ENCODE measurements at places on chromosomes 4 and X.

GRCh38 chrX:119618439-119618838 lies 12.2 kb upstream of the NKRF start:
- no peak for DNase-seq

- peak; percentile 51 for DNase-seq
Observed at GRCh38 chr4:152220201-152220666, 315.7 kb downstream of the FBXW7 start.

- DNase-seq: peak; percentile 8
Observed at GRCh38 chrX:101208152-101208905, 11.3 kb upstream of the DRP2 start.

DNA sequence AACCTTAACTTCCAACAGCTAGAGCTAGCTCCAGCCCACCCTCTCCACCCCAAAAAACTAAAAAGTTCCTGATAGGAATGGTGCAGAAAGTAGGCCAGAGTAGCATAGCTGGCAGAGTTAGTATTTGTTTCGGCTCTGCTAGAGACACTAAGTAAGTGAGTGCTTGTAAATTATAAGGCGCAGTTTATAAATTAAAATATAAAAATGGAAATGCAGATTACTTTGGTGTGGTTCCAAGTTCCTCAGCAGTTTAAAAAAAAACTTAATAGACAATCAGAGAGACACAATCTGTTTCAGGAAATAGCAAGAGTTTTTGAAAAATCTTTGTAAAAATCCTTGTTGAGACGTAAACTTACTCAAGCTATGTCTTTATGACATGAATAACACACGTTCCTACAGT lies 2.8 kb upstream of the LGI2 start:
- DNase-seq: no peak

- no peak for DNase-seq
Observed at GRCh38 chr4:187046471-187046870, 322.8 kb upstream of the FAT1 start.

DNA sequence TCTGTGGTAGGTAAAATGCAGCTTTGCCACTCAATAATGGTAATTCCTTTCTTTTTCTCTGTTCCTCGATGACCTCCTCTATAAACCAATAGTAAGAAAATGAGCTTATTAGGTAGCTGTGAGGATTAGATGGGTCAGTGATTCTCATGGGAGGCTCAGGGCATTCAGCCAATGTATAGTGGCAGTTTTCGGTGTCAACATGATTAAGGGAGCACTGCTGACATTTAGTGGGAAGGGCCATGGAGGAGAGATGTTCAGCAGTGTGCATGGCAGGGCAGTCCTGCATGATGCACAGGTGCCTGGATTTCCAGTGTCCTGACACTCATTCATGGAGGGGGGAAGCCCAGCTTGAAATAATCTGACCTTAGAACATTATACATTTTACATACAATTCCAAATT lies 232.8 kb downstream of the PDGFC start:
- no peak for DNase-seq

DNA sequence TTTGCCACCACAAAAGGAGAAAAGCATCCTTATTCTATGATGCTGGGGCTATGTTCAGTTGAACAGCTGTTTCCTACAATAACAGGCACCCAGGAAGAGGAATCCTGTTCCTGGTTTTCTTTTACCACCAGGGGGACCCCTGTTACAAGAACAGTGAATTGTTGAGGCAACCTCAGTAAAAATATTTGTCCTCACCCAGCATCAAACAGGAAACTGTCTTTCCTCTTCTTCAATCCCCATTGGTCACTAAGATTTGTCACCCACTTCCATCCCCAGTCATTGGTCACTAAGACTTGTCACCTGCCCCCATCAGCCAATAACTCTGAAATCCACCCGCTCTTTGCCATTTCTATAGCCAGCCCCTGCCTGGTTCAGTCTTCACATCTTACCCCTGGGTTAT lies 143.5 kb upstream of the GALNT7 start:
- peak; percentile 64 for DNase-seq

GRCh38 chr4:59553063-59553720 lies 1646.9 kb upstream of the ADGRL3 start:
- peak; percentile 63 for DNase-seq

GRCh38 chr4:97912156-97912555 lies 231.1 kb downstream of the STPG2 start:
- no peak for DNase-seq

- no peak for DNase-seq
Observed at GRCh38 chrX:150086371-150086770, 148.1 kb upstream of the EOLA2 start.

- DNase-seq: peak; percentile 84
Observed at GRCh38 chr4:106287353-106287969, 28.5 kb downstream of the TBCK start.

GRCh38 chr4:189613207-189613606 lies 327.5 kb upstream of the FRG1 start:
- no peak for DNase-seq

DNA sequence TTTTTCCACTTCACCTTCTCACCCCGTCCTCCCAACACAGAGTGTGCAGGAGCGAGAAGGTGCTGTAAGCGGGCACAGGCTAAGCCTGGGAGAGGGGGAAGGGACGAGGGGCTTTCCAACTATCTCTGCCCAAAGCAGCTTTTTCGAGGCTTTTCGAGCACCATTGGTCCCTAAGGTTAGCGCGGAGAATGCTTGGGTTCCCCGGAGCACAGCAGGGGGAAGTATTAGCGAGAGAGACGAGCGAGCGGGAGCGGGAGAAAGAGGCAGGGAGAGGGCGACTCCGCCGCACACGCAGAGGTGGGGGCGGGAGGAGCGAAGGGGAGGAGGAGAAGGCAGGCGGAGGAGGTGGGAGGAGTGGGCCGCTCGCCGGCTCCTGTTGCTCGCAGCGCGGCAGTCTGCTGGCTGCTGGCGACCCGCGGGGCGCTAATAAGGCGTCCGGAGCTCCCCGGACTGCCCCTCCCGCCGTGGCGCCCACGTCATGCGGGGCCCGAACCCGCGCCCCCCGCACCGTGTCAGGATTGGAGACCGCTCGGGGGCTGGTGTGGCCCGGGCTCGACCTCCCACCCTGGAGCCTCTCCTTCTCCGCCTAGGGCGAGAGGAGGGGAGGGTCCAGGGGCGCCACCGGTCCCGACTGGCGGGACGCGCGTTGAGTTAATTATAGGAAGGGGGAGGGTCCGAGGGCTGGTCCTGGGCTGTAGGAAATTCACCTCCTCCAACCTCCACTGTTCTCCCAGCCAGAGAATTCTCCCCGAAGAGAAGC lies at the start of gene ADAMTS3:
ADAMTS3 (minus strand) TSS at position 263 of the 760 bp plus-strand sequence. CDS start 459 bp downstream, outside the sequence.
- DNase-seq: peak; percentile 68

GRCh38 chr4:52957835-52958631 lies 95.9 kb downstream of the RASL11B start:
- no peak for DNase-seq

- no peak for DNase-seq
Observed at GRCh38 chr4:163595580-163595979, 101.1 kb downstream of the TMA16 start.

GRCh38 chr4:147134536-147135210 lies 189.0 kb upstream of the TTC29 start:
- no peak for DNase-seq

DNA sequence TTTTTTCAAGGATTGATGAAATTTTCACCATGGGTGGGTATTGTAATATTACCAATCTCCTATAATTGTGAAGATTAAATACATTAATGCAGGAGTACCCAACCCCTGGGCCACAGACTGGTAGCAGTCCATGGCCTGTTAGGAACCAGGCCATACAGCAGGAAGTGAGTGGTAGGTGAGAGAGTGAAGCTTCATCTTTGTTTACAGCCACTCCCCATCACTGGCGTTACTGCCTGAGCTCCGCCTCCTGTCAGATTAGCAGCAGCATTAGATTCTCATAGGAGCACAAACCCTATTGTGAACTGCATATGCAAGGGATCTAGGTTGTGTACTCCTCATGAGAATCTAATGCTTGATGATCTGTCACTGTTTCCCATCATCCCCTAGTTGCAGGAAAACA lies 15.1 kb downstream of the RAPGEF2 start:
- DNase-seq: no peak

DNA sequence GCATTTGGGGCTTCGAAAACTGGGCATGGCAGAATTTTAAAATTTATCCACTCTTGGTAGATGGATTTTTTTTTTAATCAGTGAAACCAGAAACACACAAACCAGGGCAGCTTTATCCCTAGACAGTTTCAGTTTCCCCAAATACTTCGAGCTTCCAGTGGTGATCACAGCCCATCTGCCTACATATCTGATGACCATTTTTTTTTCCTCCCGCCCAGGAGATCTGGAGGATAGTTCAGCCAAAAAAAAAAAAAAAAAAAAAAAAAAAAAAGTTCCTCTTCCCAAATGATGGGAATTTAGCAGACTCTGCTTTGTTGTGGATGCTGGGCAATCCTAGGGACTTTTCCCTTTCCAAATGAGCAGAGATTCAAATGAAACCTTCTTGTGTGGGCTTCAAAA lies 1.0 kb upstream of the TBC1D9 start:
- DNase-seq: no peak

Data from EL (cell line).